ENCODE measurements at places on chromosomes 7 and 10.

DNA sequence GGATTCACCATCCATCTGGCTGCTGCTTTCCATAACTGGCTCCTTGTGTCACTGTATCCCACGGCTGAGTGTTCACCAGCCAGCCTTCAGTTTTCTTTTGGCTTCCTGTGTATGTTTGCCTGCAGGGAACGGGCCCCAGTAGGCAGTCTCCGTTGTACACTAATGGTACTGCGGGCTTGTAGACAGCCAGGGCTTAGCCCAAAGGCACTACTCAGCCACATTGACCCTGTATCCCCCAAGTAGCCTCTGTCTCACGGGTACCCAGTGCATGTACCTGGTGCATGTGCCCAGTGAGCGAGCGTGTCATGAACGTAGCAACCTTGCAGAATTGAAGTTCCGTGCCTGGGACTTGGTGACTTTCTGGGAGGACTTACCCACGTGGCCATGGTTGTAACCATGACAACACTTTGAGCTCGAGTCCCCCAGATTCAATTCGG is 6.1 kb downstream of the PFKFB3 start:
- DNase-seq: no peak

DNA sequence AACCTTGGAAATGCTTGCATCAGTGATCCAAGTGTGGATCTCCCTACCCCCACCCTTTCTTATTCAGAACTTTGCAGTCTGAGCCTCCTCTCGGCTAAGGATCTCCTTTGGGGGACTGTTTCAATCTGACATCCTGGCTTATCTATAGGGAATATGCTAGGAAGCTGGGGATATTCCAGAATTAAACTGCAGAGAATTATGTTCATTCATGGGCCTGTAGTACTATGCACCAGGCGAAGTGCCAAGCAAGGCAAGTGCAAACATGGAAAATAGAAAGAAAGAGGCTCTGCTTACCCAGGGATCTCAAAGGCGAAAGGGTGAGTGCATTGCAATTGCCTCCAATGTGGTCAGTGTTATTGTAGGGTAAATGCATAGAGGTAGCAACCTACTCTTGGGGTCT is 96.5 kb downstream of the CACNB2 start:
- DNase-seq: no peak

DNA sequence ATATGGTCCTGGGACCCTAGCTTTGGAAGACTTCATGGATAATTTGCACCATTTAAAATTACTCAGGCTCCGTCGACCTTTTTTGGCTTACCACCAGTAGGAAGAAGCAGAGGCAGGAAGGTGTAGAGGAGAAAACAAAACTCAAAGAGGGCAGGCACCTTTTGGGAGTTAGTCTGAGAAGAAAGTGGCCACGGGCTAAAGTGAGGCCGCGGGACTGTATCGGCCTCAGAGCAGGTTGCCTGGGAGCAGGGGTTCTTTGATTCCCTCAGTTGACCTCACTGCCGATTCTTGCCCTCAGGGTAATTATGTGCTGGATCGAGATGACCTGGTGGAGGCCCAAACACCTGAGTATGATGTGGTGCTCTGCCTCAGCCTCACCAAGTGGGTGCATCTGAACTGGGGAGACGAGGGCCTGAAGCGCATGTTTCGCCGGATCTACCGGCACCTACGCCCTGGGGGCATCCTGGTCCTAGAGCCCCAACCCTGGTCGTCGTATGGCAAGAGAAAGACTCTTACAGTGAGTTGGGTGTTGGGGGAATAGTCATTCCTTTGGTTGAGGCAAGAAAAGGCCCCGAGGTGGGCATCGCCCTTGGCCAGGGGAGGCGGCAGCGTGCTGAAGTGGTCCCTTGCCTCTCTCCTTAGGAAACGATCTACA is 3.1 kb downstream of the MEPCE start:
- DNase-seq: no peak

DNA sequence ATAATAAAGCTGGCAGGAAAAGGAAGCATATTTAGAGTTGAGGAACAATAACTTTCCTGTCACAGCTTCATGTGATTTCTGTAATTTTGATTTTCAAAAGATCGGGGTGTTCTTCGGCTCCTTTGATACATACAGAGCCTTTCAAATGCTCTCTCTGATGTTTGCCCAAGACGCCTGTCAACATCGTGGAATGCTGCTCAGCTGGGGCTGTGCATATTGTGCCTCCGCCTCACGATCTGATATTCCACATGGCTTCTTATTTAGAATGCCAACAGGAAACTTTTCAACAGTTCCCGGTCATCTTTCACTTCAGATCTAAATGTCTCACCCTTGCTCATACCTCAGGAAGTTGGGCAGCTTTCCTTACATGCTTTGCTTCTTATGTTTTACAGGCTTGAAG is 7.3 kb downstream of the NPY start:
- no peak for DNase-seq

DNA sequence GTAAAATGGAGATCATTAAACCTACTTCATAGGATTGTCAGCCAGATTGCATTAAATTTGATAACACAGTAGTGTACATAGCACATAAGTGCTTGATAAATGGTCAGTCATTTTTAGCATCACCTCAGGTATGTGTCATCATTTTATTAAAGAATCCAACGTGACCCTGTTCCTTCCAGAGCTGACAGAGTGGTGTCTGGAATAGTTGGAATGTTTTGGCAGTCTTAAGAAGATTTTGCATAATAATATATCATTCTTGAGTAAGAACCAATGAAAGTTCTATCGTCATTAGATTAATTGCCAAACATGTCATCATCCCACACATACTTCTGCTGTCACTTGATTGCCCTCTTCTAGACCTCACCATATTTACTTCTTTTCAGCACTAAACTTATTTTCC is 451.4 kb upstream of the POM121L12 start:
- no peak for DNase-seq

DNA sequence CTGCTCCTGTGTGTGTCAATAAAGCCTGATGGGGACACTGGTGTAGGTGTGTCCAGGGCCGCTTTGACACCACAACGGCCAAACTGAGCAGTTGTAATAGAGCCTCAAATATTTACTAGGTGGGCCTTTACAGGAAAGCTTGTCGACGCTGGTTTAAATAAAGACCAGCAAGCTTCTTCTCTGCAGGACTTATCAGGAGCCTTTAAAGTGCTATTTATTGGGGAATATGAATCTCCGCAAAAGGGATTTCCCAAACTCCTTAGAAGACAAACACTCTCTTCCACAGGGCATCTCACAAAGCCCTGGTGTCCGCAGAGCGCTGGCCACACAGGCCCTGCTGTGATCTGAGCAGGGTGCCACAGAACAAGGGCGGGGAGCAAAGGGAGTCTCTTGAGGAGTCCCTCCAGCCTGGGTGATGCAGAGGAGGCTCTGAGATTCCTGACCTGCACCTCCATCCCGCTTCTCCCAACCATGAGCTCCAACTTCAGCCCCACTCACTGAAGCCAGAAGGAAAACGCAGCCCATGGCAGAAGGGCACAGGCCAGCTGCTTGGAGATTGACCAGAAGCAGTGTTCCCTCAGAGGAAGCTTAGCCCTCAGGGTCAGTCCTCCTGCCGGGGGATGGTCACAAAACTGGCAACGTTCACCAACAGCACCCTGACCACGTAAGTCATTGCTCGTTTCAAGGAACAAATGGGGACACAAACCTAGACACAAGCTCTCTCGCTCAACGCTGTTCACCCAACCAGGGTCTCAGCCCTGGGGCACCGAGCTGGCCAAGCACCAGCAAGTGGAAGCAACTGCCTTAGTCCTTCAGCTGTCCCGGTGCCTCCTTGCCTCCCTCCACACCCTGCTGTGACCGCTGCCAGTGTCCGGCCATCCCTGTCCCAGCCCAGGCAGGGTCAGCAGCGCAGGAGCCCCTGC is 129.5 kb downstream of the OAT start:
- no peak for DNase-seq

DNA sequence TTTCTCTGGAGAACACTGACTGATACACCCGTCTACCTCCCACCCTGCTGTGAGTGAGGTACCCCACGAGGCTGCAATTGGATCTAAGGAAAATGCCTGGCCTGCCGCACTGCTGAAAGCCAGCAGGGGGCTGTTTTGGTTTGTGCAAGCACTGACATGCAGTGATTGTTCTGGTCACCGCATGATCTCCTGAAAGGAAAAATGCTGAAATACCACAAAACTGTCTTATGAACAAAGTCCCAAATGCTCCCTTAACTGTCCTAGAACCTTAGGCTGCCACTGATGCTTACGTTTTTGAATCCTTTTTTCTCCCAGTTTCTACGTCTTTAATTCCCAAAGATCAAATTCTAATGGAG is 132.7 kb downstream of the JCAD start:
- DNase-seq: peak; percentile 62

- DNase-seq: no peak
These were observed 614.2 kb upstream of the FOXK1 start for GRCh38 chr7:4067874-4068273.

- no peak for DNase-seq
These were observed 46.6 kb downstream of the ALOX5 start for GRCh38 chr10:45420453-45421192.

DNA sequence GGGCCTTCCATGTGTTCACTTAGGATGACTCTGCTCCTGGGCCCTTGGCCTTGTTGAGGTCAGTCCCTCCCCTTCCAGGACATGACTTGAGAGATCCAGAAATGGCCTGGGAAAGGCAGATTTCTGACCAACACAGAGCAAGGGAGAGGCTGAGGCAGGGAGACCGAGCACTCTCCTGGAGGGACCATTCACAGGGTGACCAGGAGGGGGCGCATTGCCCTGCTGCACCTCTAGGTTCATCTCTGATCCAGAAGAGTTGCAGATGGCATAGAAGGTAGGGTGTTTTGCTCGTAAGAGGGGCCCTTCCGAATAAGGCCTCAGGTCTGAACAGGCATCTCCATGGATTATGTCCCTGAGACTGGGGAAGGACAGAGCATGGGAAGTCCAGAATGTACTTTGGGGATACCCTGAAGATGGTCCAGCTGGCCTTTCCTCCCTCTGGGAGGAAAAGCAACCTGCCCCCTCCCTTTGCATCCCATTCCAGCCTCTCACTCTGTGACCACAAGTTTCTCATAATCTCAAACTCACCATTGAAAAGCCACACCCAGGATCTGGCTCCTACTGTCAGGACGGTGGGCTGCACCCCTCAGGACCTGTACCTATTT is 6.6 kb downstream of the DMBT1 start:
- DNase-seq: peak; percentile 70

DNA sequence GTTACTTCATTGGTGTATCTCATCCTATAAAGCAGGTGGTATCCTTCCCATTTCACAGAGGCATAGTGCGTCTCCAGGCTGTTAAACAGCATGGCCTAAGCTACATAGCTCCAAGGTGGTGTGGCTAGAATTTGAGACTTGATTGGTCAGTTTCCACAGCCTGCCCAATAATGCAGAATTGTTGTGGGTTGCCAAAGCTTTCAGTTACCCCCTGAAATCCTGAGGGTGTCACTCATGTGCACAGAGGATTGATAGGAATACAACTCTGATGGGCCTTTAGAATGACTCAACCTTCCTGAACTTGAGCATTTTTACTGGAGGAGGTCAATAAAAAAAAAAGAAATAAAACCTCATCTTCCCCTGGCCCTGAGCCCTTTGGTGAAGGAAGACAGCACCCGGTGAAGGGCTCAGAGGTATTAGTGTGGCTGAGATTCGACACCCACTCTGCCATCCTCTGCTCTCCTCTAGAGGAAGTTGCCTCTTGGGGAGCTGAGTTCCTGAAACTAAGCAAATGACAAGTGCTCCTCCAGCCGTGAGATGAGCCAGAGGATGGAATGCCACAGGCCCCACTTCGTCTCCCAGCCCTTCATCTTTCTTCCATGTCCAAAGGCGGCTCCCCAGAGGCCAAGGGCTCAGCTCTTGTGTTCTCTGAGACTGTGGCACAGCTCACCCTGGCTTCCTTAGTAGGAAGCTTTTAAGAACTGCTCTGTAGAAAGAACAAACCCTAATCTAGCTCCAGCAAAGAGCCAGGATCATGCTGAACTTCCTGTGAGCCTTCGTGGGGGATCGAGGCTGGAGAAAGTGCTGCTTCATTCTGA is 1.0 kb downstream of the ACSL5 start:
- peak; percentile 68 for DNase-seq

DNA sequence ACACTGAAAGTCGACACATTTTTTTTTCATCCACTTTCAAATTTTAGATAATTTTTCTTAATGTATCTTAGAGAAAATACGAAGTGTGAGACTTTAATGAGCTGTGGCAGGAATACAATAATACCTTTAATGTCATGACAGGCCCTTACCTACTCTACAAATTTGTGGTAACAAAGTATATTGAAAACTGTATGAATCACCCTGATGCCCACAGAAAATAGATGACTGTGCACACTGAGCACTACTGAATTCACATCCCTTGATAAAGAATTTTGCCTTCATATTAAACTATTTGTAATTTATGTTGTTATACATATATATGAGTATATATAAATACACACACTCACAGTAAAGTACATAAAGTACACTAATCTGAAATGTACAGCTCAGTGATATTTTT is 51.7 kb downstream of the AKR1D1 start:
- no peak for DNase-seq

DNA sequence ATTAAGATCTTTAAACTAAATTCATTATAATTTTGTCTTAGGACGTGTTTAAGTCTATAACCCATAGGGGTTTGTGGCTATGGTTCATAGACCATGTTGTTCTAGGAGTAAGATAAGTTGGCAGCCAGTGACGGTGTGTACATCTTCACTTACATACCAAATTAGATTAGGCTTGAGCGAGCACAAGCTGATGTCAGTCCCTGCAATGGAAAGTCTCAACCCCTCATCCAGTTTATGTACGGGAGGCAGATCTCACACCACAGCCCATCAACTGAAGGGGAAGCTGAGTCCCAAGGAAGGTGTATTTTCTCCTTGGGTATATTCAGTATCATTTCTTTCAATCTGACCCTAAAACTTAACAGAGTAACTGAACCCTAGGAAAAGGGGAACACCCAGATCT is 5.1 kb upstream of the SMC3 start:
- no peak for DNase-seq

DNA sequence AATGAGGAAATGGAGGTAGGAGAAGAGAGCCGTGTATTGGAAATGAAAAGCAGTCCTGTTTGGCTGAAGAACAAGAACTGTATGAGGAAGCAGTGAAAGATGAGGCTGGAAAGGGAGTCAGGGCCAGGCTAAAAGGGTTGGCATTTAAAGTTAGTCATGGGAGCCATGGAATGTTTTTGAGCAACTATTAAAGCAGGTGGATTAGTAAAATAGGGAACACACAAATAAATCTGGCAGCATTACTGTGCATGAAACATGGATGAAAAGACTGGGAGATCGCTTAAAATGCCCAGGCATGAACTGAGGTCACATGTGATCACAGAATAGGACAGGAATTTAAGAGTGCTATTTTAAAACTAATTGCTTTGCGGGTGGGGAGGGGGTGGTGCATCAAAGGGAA is 1.4 kb upstream of the IFRD1 start:
- DNase-seq: no peak

DNA sequence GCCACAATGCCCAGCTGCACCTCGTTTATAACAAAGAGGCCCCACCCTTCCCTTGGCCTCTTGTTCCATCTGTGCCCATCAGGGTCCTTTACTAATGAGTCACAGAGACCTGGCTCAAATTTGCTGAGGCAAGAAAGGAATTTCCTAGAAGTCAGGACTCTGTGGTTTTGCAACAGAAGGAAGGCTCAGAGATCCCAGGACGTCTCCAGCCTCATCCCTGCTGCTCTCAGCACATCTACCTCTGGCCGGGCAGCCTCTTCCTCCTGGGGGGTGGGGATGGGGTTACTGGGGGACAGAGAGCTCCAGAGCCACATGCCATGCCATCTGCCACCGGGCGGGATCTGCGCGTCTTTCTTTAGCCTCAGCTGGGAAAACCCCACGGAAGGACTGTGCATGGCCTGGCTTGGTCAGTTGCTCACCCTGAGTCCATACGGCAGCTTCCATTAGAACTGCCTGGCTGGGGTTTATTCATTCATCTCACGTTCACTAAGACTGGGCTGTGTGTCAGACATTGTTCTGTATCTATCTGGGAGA is 41.9 kb upstream of the PSMG3 start:
- DNase-seq: no peak
